ENCODE measurements at places on chromosomes 6 and 20. TPM values are rescaled to one million over a fixed set of nuclear protein-coding genes. Genes with fewer than 3 reads are reported as not detected.

DNA sequence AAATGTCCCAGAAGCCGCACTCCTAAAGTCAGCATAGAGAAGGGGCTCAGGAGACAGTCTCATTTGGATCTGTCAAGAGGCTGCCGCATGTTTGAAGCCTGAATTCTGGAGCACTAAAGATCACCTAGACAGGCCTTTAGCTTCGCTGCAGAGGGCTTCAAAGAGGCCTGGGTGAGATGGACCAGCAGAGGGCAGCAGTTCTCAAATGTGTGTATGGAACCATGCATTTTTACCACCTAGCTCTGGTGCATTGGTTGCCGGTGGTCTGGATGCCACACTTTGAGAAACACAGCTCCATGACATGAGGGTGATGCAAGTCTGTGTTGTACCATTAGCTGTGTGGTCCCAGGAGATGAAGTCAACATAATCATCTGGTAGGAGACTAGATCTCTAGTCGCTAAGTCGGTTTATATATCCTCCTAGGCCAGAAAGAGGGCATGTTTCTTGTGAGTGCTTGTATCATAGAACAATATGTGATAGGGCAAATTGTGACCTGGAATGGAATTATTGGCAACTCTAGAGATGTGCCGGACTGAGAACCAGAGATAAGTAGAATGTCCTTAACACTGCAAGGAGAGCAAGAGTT, 64.8 kb downstream of the KIAA0319 start:
- DNase-seq = no peak

DNA sequence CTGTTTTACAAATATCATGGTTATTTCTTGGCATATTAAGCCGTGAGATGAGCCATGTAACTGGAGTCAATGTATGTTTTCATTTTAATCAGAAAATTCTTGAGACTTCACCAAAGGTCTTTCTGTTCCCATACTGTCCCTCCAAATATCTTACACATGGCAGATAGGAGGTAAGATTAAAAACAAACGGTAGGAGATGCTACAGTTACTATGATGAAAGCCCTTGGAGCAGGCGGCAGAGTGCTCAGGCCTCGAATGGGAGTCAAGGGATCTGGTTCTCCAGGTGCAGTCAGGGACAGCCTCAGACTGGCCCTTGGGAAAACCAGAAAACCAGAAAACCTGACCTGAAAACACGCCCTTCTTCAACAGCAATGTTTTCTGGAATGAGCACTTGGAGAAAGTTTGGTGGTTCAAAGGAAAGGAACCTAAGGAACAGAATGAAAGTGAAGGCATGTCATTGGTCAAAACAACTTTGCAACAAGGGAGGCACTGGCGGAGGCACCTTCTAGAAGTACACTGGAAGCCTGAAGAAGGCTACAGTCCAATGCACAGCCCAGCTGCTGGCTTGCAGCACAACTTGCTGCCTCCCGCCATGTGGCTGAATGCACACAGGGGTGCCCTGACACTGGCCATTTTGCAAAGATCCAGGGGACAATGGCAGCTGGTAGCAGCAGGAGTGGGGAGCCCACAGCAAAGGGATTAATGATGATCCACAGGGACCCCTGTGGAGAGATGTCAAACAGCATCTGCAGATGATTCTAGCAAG, 17.4 kb upstream of the FOXO3 start:
- no peak for DNase-seq

- DNase-seq = no peak
Measured at GRCh38 chr20:1381753-1382591, 10.9 kb downstream of the FKBP1A start.

DNA sequence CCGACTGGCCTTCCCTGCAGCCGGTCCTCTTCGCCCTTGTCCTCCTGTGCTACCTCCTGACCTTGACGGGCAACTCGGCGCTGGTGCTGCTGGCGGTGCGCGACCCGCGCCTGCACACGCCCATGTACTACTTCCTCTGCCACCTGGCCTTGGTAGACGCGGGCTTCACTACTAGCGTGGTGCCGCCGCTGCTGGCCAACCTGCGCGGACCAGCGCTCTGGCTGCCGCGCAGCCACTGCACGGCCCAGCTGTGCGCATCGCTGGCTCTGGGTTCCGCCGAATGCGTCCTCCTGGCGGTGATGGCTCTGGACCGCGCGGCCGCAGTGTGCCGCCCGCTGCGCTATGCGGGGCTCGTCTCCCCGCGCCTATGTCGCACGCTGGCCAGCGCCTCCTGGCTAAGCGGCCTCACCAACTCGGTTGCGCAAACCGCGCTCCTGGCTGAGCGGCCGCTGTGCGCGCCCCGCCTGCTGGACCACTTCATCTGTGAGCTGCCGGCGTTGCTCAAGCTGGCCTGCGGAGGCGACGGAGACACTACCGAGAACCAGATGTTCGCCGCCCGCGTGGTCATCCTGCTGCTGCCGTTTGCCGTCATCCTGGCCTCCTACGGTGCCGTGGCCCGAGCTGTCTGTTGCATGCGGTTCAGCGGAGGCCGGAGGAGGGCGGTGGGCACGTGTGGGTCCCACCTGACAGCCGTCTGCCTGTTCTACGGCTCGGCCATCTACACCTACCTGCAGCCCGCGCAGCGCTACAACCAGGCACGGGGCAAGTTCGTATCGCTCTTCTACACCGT, 6.1 kb downstream of the UBD start:
- DNase-seq = no peak

GRCh38 chr6:144064402-144065212, 30.8 kb downstream of the SF3B5 start:
- no peak for DNase-seq

DNA sequence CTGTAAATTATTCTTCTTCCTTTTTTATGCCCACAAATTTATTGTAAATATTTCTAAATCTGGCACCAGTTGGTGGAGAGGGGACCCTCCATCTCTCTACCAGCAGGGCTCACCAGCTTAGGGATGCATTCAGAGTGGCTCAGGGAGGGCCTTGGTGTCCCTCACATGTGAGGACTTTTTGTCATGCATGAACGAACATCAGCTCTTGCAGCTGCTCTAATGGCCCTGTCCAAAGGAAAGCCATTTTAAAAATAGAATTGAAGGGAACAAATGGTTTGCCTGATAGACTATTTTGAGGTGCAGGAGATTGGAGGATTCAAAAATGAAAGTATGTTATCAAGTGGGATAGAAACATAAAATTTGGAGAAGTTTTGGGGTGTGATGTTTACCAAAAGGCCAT, 37.5 kb upstream of the KLHL31 start:
- no peak for DNase-seq

DNA sequence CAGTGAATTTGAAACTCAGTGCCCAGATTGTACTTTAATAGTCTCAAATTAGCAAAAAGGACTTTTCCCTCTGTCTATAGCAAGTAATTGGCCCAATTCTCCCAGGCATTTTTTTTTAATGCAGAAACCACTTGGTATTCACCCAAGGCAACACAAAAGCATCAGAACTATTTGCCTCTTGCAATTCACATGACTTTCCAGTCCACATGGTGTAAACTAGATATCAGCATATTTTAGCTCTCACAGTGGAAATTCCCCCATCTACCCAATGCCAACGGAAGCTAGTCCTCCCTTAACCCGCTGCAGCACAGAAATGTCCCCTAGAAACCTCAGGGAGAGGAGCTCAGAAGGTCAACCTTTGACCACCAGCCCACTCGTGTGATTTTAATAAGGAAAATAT, 103.4 kb upstream of the CDYL start:
- DNase-seq = no peak

DNA sequence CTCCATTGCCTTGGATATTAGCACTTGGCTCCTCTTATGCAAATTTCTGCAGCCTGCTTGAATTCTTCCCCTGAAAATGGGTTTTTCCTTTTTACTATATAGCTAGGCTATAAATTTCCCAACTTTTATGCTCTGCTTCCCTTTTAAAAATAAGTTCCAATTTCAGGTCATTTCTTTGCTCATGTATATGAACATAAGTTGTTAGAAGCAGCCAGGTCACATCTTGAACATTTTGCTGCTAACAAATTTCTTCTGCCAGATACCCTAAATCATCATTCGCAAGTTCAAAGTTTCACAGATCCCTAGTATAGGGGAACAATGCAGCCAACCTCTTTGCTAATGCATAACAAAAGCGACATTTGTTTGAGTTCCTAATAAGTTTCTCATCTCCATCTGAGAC, 34.5 kb upstream of the ENPP4 start:
- no peak for DNase-seq

DNA sequence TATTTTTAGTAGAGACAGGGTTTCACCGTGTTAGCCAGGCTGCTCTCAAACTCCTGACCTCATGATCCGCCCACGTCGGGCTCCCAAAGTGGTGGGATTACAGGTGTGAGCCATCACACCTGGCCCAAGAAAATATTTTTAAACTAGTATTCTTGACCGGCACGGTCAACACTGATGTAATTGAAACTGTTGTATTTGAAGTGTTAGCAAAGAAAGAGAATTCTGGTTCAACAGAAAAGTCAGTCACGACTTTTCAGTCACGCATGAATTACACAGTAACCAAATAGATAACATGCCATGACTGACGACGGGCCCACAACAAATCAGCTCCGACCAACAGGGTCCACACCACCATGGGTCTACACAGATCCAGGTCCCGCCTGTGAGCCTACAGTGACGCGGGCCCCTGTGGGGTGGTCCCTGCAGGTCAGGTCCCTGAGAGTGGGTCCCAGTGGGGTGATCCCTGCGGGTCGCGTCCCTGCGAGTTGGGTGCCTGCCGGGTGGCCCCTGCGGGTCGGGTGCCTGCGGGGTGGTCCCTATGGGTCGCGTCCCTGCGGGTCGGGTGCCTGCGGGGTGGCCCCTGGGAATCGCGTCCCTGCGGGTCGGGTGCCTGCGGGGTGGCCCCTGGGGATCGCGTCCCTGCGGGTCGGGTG, 1.0 kb downstream of the GMEB2 start:
- no peak for DNase-seq

GRCh38 chr20:17625246-17626051, 55.6 kb downstream of the DSTN start:
- DNase-seq = no peak

GRCh38 chr20:29325304-29325640, 1932.2 kb upstream of the DEFB115 start:
- no peak for DNase-seq

DNA sequence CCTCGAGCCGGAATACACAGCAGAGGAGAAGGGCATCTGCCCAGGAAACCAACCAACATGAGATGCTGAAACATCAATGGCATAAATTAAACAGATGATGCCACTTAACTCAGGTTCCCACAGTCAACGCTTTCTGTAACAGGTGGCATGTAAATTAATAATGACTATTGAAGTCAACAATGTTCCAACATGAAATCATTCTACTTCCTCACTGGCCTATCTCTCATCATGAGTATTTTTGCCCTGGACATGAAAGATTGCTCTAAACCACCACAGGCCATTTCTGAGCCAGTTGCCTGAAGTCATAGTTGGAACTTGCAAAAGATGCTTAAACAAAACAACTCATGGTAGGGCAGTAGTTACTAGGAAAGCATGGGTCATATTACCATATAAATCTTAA, 397.9 kb upstream of the JARID2 start:
- no peak for DNase-seq

DNA sequence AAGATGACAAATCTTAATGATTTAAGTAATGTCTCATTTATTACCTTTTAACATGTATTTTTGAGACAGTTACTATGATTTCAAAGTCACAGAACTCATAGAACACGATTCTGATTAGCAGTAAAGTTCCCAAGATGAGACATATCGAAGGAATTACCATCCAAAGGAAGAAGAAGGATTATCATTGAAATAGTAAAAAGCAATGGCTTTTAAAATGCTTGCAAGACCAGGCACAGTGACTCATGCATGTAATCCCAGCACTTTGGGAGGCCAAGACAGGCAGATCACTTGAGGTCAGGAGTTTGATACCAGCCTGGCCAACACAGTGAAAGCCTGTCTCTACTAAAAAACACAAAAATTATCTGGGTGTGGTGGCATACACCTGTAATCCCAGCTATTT, 219.2 kb downstream of the KHDC1L start:
- no peak for DNase-seq

DNA sequence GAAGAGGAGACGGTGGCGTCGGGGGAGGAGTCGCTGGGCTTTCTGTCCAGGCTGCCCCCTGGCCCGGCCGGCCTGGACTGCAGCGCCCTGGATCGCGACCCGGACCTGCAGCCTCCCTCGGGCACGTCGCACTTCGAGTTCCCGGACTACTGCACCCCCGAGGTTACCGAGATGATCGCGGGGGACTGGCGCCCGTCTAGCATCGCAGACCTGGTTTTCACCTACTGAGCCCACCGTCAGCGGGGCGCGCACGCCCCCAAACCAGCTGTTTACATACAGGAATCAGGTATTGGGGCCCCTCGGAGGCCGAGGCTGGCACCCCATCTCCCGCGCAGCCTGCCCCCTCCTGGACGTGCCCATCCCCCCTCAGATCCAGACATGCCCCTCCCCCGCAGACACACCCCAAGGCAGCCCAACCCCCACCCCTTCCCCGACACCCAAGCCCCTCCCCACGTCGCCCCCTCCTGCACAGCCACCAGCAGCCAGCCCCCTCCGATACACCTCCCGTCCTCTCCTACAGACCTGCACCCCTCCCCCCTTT, 1.4 kb downstream of the SOX12 start:
- no peak for DNase-seq

GRCh38 chr6:82570083-82570482, 206.5 kb downstream of the TPBG start:
- DNase-seq = no peak

DNA sequence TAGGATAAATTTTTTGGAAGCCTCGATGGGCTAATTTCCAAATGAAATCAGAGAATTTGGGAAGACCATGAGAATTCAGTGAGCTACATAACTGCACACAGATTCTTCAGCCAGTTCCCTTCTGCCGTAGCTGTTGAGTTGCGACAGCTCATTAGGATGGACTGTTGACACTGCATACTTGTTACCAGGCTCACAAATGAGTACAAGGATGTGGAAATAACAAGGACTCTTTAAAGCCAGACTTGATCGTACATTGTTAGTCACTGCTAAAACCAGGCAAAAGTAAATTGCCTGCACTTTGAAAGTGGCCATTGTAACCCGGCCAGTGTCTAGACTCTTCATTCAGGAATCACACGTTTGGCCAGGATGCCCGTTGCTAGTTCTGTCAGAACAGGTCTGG, 37.0 kb downstream of the NDUFAF5 start:
- no peak for DNase-seq

DNA sequence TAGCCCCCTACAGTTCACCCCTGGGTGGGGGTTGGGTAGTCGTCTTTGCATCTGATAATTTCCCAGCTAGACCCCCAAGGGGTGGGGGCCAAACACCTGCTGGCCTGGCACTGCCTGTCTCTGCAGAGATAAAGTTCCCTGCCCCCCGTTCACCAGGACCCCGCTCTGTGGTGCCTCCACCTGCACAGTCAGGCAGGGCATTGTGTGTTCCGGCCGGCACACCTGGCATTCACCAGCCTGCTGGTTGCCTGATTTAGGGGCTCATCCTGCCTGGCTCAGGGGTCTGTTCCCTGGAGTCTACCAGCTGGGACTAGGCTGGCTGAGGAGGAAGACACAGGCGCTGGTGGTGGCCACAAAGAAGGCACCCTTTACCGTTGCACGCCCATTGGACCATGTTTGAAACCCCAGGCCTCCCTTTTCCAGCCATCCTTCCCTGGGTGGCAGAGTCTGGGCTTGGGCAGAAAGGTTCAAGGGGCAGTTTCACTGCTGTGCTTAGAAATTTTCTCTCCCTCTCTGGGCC, 30.8 kb upstream of the SCRT2 start:
- no peak for DNase-seq

The MMUT gene
- total RNA-seq = 5.3 TPM

The KIZ gene
- total RNA-seq = 3.1 TPM

The DEF6 gene
- 6.0 TPM for total RNA-seq

All from epithelial cell of proximal tubule (primary cell).